ENCODE measurements at places on chromosomes 6 and 20. TPM values are rescaled to one million over a fixed set of nuclear protein-coding genes. Genes with fewer than 3 reads are reported as not detected.

HCRTR2 gene
- not detected for total RNA-seq

GSTA3 gene
- total RNA-seq, result not detected

TINAG gene
- total RNA-seq, result not detected

PPP1R16B gene
- 74.9 TPM for total RNA-seq

HUS1B gene
- 1.0 TPM for total RNA-seq

RIPOR2 gene
- total RNA-seq, result 96.3 TPM

Measured in activated CD8-positive, alpha-beta T cell treated with anti-CD3 and anti-CD28 coated beads for 36 hours (primary cell).